Heart left ventricle (tissue), 16 donors: ENCODE measurements at places on chromosomes 2 and 18. TPM values are rescaled to one million over a fixed set of nuclear protein-coding genes. Genes with fewer than 3 reads are reported as not detected.

The LRRC30 gene
- not detected for total RNA-seq

The TRIM54 gene
- 175 TPM for total RNA-seq

The VWA3B gene
- total RNA-seq: 0.49 TPM

The ANKRD36B gene
- 5.7 TPM for total RNA-seq

The SGPP2 gene
- 11.1 TPM for total RNA-seq

The PTPRM gene
- 103 TPM for total RNA-seq

The EVX2 gene
- not detected for total RNA-seq

The IMPACT gene
- total RNA-seq: 13.3 TPM

The IL1RL1 gene
- 6.7 TPM for total RNA-seq

The PMAIP1 gene
- total RNA-seq: 0.23 TPM
